ENCODE measurements at places on chromosomes 7 and 10. TPM values are rescaled to one million over a fixed set of nuclear protein-coding genes. Genes with fewer than 3 reads are reported as not detected.

DNA sequence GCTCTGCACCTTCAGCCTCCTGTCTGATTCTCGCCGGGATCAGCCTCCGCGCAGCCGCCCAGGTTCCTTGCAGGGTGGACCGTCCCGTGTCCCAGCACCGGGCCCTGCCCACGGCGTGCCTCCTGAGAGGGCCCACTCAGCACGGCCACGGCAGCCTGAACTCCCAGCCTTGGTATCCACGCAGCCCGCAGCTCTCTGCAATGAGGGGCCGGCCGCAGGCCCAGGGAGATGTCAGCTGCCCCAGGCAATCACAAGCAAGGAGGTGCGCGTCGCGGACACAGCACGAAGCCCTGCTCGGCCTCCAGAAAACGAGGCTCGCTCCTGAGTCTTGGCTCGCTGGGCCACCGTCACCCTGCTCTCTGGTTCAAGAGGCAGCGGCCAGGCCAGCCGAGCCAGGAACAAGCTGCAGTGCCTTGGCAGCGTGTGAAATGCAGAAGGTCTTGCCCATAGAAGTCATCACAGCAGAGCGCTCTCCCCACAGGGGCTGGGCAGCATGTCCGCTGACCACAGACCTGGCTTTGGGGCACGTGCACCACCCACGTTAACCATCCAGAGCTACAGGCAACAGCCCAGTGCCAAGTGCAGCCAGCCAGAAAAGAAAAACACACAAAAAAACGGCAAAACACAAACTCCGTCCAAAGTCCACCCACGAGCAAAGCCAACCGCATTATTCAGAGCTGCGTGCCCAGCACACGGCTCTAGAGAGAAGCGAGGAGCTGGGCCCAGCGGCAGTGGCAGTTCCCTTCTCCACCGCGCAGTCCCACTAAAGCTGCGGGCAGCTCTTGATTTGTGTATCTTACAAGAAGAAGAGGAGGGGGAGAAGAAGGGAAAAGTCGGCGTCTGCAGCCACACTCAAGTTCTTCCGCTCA, 13.9 kb downstream of the GPER1 start:
- no peak for DNase-seq

DNA sequence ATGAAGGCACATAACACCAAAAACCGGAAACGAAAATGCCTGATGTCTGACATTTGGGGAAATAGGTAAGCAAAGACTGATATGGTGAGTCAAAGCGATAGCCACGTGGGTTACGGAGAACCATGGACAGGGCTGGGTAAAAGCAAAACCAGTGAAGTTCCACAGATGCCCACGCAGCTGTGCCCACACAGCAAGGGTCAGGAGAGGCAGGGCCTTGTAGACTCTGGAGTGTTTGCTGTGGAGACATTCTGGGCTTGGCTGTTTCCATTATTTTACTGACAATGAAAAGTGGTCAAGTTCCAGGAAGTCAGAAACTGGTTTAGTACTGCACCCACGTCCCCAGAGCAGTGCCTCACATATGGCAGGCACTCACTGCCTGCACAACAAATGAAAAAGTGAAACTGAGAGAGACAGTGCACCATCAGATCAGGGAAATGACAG, 148.7 kb downstream of the ZMYND11 start:
- no peak for DNase-seq

DNA sequence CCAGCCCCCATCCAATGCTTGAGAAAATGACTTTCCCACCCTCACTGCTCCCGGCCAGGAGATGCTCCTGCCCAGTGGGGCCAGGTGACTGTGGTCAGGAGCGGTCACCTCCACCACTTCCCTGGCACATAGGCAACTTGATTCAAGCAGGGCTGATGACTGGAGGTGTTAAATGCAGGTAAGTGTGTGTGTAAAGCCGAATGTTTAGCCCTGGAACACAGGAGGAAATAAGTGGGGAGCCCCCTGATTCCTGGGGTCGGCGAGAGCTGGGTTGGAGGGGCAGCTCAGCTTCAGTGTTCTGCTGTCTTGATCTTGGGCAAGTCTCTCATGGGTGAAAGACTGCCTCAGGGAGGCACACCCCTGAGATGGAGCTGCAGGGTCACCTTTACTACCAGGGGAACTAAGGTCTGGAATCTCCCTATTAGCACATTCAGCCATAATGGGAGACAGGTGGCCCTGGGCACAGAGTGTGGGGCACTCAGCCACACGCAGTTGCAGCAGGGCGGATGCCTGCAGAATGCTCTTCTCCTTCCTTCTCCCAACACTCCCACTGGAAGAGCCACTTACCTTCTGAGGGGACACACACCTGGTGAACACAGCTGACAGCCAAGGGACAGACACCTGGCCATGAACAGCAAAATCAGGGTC, 124.1 kb downstream of the PTPN20 start:
- peak; percentile 0 for DNase-seq

GRCh38 chr7:102834466-102834865, 78.3 kb upstream of the LRRC17 start:
- no peak for DNase-seq

The CPED1 gene
- 194 TPM for total RNA-seq

DNA sequence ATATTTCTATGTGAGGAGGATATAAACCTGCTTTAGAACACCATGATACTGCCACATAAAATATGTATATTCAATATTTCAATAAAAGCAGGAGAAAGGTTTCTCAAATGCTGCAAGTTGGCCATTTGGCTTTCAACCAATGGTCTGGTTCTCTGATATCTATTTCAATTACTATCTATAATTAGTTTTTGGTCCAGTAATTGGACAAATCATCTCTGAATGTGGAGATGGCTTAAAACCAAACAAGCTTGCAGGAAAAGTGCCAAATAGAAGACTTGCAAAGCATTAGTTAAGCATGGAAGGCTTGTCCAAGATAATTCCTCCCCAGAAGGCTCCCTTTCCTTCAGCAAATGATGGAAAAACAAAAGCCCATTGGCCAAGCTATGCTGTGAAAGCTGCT, 140.1 kb downstream of the CPEB3 start:
- no peak for DNase-seq

DNA sequence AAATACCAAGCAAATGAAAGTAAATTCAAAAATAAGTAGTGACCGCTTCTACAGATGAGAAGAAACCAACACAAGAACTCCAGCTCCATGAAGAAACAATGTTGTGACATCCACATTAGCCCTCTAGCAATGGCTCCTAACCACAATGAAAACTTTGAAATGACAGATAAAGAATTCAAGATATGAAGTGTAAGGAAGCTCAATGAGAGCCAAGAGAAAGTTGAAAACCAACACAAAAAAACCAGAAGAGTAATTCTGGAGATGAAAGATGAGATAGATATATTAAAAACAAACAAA, 68.2 kb upstream of the DDC start:
- no peak for DNase-seq

DNA sequence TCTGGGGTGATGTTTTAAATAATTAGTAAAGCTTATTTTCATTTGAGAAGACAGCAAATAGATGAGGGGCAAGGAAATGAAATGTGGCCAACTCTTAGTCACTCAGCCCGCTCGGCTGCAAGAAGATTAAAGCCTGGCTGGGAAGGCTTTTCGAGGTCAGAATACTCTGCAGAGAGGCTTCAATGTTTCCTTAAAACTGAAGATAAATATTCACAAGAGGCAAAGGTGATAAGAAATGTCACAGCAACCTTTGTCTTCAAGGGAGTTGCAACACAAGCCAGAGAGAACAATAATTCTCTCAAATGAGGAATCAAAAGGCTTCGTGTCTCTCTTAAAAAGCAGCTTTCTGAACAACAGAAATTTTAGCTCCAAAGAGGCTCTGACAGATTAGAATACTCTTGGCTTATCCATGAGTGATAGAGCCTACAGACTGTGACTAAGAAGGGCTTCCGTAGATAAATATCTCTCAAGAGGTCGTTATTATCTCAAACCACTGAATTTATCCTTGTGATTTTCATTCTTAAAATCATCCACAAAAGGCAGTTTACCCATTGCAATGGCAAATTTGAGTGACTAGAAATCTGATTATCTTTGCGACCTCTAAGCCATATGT, 92.5 kb downstream of the KLF6 start:
- DNase-seq = peak; percentile 67

- DNase-seq = no peak
Observed at GRCh38 chr10:103327906-103328305, 23.0 kb downstream of the PCGF6 start.

The PHKG1 gene
- 4.7 TPM for total RNA-seq

DNA sequence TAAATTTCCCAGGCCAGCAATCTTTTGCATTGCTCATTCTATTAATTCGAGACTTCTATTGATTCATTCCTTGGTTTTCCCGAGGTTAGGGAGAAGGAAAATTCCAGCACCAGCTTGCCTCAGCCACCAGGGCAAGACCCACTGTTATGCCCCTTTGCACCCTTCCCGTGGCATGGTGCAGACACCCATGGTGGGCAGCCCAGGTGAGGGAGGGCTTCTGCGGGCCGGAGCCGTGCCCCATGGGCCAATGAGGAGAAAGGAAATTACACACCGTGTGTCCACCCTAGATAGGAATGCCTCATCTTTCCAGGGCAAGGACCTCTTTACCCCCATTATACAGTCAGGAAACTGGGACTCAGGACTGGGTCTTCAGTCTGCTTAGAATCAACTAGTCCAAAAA, 4.5 kb upstream of the GRID1 start:
- no peak for DNase-seq

GRCh38 chr10:95618101-95618500, 38.4 kb downstream of the ALDH18A1 start:
- no peak for DNase-seq

DNA sequence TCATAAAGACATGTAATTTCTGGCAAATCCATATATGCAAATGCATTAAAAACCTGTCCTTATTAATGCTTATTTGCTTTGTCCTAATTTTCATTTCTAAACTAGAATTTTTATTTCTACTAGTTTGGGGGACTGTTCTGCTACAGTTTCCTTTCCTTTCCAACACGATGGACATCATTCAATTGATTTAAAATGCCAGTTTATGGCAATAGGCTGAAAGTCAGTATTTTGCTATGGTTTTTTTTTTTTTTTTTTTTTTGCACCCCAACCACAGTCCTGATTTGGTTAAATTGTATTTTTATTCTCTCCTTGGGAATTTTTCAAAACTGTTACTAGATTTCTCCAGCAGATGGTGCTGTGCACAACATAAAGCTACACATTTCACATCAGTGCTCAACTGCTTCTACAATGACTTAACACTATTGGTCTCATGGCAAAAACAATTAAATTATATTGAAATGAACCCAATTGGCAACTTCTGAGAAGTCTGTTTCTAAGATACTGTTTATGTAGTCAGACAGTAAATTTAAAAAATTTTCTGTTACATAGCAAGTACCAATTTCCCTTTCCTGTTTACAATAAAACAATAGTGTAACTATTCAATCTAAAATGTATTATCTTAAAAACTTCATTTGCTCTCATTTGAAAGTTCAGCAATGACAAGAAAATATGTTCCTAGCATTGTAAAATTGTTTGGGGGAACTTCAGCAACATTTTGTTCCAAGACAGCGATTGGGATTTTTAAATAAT, 193.8 kb upstream of the CCDC6 start:
- DNase-seq = no peak

- DNase-seq = no peak
Observed at GRCh38 chr10:133127291-133128125, 32.5 kb upstream of the KNDC1 start.

DNA sequence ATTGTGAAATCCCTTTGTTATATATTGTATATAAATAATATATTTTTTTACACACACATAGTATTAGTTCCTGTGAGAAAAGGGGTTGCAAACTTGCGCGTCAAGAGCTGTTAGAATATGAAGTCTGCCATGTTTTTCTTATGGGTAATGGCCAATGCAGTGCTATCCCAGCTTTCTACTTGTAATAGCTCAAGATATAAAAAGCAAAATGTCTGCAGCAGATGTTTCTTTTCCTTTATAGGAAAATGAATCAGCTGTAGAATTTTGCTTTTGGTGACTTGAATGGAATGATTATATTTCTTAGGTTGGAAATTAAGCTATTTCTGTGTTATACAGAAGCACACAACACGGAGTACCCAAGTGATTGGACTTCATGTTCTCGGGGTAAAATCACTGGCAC, 53.3 kb upstream of the TMEM236 start:
- DNase-seq = no peak

GRCh38 chr7:17903337-17903736, 37.0 kb downstream of the SNX13 start:
- no peak for DNase-seq

DNA sequence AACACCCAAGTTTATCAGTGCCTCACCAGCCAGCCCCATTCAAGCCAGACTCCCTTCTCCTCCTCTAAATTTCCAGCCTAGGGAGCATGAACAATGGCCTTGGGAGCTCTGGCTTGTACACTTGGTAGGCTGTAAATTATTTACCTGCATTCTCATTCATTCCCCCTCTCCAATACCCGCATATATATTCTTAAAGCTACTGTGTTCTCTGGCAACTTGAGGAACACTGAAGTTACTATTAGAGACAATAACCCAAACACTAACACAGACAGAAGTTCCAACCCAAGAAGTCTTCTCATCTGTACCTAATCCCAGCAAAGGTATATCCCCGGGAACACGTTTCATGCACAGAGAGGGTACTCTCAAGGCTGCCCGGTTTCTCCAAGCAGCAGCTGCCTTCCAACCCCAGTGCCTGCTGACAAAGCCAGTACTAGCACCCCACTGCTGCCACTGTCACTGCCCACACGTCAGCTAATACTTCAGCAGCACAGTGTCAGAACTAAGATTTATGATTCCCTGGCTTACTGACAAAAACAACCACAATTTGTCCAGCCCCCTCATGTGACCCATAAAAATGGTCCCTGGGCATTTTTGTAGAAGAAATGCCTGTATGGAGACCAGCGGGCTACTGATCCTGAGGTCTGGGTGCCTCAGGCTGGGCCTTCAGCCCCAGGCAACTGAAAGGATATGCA, 3.1 kb downstream of the WDR91 start:
- no peak for DNase-seq

- no peak for DNase-seq
Observed at GRCh38 chr7:45013465-45013967, 13.5 kb downstream of the CCM2 start.

DNA sequence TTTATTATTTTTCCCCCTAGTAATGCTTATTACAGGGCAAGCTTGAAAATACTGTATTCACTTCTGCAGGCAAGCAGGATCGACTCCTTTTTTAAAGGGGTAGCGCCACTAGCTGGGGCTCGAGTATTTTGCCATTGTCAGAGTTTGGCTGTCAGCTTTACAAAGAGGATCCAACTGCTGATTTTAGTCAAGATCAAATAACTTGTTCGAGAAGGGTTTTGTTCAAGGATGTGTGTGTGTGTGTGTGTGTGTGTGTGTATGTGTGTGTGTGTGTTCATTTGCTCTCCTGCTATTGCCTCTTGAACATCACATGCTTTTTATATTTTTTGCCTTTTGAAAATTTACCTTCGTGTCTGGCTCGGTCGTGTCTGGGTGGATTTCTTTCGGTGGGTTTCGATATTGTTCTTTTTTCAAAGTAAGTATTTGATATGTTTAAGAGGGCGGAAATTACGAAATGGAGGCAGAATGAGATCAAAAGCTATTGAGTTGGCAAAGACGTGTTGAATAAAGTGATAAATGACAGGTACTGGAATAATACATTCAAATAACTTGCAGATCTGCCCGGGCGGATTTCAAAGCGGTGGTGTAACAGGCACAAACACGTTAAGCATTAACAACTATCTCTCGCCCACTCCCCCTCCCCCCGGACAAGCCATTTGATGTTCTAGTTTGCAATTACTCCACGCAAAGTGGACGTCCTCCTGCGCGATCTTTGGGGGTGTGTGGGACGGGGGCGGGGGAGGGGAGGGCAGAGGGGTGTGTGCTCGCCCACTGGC, 1.1 kb downstream of the ARID5B start:
- peak; percentile 50 for DNase-seq

The CDH23 gene
- 7.1 TPM for total RNA-seq

GRCh38 chr10:7773845-7774801, 13.7 kb downstream of the KIN start:
- DNase-seq = peak; percentile 17

GRCh38 chr7:112006071-112006470, 200.1 kb downstream of the DOCK4 start:
- no peak for DNase-seq

Data from uterus (tissue), 4 donors.